ENCODE measurements at places on chromosomes 1 and 21.

GRCh38 chr1:100400404-100400803, 48.1 kb downstream of the CDC14A start:
- DNase-seq, result peak; percentile 15

DNA sequence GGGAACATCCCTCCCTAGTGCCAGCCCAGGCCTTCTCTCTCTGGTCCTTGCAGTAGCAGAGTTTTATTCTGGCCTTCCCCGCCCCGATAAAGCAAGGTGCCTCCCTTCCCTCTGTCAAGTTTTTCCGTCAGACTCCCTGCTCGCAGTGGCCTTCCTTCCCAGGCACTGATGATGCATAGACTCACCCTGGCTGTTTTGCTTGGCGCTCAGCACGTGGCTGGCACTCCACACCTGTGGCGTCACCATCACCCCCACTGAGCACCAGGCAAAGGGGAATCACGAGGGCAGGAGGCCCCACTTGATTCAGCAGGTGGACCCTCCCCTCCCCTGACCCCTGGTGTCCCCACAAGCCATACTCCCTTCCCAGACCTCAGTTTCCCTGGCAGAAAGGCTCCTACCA, 7.4 kb downstream of the SLC26A9 start:
- DNase-seq, result no peak

GRCh38 chr21:31945546-31945945, 72.7 kb downstream of the HUNK start:
- no peak for DNase-seq

DNA sequence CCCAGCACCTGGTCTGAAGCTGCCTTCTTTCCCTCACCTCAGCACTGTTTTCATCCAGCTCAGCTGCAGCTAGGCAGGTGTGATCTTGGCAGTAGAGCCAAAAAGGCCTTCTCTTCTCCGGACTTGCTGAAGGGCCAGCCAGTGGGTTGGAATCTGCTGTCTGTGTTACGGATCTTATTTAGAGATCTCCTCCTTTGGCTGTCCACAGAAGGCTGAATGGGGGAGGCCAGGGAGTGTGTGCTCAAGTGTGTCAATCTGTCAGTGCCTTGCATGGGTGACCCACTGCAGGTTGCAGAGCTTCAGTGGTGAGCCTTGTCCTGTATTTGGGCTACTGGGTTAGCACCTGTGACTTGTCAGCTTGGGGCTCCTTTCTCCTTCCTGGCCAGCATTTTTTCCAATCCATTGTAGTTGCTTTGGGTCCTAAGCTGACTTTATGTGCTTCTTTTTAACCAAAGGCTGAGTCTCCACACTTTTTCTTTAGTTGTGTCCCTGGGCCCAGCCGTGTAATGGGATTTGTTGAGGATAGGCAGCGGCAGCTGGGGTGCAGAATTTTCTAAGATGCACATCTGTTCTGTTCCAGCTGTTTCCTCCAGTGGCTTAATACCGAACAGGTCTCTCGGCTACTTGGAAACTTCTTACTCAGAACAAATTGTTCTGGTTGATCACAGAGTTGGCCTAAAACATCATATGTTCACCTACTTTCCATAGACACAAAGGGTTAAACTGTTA, 126.8 kb downstream of the PEX14 start:
- DNase-seq, result no peak

DNA sequence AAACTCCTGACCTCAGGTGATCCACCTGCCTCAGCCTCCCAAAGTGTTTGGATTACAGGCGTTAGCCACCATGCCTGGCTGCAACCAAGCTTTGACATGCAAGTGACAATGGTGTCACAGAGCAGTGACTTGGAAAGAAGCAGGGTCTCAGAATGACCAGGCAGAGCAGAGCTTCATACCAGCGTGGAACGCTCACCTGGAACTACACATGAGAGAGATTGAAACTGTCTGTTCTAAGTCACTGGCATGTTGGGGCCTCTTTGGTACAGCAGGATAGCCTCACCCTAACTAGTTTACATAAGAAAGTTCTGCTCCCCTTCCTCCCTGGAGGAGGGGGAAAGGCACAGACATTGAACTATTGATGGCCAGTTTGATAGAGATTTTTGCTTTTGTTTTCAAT, 47.5 kb upstream of the ITPKB start:
- no peak for DNase-seq

GRCh38 chr21:27244352-27244751, 277.5 kb upstream of the ADAMTS5 start:
- peak; percentile 27 for DNase-seq

- no peak for DNase-seq
Observed at GRCh38 chr1:34163792-34164731, 968 bp downstream of the CSMD2 start.

GRCh38 chr1:23613191-23614031, 54.1 kb upstream of the ID3 start:
- no peak for DNase-seq

DNA sequence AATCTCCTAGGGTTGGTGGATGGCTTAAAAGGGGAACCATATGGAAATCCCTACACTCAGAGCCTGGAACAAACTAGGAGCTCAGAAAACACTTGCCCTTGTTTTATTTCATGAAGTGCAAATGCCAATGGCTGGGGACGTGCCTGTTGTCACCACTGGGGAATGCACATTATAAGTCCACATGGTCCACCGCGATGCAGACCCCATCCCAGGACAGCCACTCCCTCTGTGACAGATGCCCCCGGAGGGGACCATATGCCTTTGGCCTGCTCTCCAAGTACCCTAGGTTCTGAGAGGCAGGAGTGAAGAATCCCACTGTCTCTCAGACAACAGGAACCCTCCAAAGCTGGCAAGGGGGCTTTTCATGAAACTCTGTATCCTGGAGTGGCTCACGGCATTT, 42.3 kb downstream of the LRP8 start:
- no peak for DNase-seq

GRCh38 chr1:184840596-184840995, 85.9 kb upstream of the EDEM3 start:
- DNase-seq, result no peak

GRCh38 chr1:54781023-54781723, 16.9 kb upstream of the PARS2 start:
- DNase-seq, result no peak

- DNase-seq, result peak; percentile 83
Observed at GRCh38 chr1:178310685-178311105, 186.1 kb downstream of the CLEC20A start.

DNA sequence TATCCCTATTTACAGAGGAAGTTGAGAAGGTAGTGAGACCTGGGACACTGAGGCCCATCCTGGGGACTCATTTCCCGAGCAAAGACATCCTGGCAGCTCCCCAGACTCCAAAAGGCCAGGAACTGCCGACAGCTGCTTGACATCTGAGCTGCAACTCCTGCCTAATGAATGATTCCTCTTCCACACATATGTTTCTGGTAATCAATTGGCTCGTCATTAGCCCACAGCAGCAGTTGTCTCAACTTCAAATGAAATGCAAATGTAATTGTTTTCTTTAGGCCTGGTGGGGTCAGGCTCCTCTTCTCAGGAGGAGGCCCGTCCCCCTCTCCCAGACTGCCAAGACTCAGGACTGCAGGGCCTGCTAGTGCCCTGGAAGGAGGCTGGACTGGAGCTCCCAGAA, 61.8 kb upstream of the DISP3 start:
- DNase-seq, result no peak

GRCh38 chr1:190022709-190023108, 455.0 kb downstream of the BRINP3 start:
- DNase-seq, result peak; percentile 84

DNA sequence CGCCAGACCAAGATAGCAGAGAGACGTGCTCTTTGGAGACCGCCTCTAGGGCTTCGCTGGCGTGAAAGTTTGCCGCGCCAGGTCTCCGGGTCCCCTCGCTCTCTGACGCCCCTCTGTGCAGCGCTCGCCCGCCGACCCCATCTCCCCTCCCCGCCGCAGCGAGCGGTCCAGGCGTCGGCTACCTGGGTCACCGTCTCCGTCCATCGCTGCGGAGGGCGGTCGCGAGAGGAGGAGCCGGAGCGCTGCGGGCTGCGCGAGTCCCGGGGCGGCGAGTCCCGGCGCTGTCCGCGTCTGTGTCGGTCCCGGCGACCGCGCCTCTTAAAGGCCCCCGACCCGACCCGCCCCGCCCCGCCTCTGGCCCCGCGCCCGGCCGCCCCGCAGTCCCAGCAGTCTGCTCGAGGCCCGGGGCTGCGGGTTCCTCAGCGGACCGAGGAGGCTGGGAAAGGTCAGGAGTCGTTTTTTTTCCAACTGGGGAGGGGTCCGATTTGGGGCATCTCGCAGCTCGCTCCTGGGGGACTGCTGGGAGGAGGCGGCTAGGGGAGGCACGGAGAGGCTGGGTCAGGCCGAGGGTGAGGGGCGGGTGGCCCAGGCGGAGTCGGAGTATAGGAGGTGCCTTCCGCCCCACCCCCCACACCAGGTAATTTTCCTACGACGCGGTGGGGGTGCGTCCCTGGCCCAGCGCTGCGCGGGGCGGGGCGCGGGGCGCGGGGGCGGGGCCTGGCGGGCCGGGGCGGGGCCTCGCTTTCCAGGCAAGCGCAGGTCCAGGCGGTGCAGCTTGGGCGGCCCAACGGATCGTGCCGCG, at the start of the genes FBXO2 and FBXO44:
TSS of gene FBXO2 (minus strand) at position 293 of the 802 bp plus-strand sequence. CDS start at position 204, 89 bp downstream.
TSS of gene FBXO44 (plus strand) at position 741 of the 802 bp plus-strand sequence. CDS start 959 bp downstream, outside the sequence.
- DNase-seq, result peak; percentile 26

- no peak for DNase-seq
Observed at GRCh38 chr1:245858022-245858721, 648.9 kb downstream of the SMYD3 start.

- no peak for DNase-seq
Observed at GRCh38 chr1:5585256-5585655, 407.0 kb downstream of the NPHP4 start.

DNA sequence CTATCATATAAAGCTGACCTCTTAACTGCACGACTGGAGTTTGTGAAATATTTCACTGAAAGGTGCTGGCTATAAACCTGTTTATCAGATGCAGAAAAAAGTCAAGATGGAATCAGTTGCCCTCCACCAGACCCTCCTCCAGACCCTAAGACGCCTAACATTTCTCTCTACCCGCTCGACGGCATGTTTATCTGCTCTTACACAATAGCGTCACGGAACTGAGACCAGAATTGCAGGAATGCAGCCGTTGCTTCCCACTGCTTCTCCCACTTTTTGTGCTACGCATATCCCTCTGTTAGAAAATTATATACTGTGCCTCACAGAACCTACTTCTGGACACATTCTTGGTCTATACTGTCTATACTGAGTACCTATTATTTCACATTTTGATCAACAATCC, 28.2 kb upstream of the FAM131C start:
- no peak for DNase-seq

- no peak for DNase-seq
Observed at GRCh38 chr1:107247679-107248078, 106.8 kb downstream of the NTNG1 start.

GRCh38 chr1:150695561-150695960, 1.4 kb downstream of the GOLPH3L start:
- DNase-seq, result peak; percentile 9

- DNase-seq, result peak; percentile 10
Observed at GRCh38 chr1:247557926-247558674, 9.2 kb downstream of the GCSAML start.

GRCh38 chr1:76138217-76138616, 63.7 kb downstream of the ST6GALNAC3 start:
- no peak for DNase-seq

DNA sequence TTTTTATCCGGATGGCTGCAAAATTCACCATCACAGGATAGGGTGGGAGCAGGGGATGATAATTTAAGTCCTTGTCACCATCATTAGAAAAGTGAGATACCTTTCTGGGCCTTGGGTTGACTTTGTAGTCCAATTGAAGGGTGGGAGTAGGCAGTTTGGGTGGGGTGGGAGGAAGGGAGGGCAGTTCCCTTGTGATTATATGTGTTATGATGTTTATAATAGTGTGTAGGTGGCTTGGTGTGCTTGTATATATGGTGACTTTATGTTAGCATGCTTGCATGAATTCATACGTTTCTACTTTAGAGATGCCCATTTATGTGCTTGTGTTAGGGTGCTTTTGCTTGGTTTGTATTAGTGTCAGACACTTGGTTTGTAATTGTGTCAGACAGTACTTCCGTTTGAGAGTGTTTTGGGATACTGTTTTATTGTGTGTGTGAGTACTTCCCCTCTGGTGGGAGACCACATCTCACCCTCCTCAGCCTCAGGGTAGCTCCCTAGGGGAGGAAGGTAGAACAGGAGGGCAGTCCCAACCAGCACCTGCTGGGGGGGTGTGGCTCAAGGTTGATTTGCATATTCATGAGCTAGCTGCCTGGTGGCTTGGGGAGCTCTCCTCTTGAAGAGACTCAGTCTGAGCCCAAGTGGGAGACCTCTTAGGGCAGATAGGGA, 6.3 kb upstream of the POU3F1 start:
- DNase-seq, result no peak

DNA sequence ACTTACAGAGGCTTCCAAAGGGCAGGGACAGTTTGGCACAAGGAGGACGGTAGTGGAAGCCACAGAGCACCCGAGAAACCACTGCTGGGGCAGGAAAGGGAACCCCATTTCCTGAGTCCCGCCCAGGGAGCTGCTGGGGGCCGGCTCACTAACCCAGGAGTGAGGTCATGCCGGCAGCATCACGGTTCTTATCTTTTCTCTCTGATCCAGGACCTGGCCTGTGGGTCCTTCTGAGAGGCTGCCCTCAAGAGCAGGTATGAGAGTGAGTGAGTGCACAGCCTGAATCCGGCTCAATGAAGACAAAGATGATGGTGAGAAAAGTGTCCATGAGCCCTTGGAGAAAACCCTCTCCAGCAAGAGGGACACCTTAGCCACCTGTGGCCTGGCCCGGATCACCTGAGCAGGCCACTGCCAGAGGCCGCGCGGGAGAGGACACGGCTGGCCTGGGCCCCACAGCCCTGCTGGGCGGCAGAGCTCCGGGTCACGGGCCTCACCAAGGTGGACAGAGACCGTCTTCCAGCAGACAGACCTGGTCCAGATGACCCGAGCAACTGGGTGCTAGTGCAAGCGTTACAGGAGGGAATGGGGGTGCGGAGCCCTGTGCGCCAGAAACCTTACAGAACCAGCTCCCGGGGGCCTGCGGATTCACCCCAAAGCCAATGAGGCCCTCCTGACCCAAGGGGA, 94.9 kb downstream of the RIPK4 start:
- DNase-seq, result peak; percentile 13

DNA sequence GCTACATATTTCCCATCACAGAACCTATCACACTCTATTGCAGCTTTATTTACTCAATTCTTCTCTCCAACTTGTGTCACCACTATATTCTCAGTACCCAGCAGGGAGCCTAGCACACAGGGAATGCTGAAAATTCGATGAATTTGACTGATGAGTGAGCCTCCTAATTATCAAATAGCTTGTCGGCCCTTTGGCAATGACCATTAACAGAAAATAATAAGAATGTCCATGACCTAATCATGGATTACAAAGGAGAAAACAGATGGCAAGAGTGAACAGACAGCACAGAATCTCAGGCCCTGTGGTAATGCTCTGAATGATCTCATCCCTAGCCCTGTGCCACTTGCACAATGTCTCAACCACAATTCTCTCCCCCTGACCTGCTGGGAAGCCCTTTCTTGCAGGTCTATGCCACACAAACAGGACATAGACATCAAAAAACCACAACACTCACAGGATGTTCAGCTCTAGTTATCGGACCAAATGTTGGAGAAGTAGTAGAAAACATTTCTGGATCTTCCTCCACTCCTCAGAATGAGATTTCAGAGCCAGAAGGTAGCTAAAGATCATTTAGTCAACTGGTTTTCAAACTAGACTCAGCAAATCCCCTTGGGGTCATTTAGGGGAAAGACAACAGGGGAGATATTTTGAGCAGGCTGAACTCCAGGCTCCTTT, 68.4 kb downstream of the LUZP1 start:
- peak; percentile 95 for DNase-seq
